ENCODE measurements at places on chromosomes 12 and 14. TPM values are rescaled to one million over a fixed set of nuclear protein-coding genes. Genes with fewer than 3 reads are reported as not detected.
A peak's percentile ranks its signal among the peaks of the same experiment; 100 is the strongest.

DNA sequence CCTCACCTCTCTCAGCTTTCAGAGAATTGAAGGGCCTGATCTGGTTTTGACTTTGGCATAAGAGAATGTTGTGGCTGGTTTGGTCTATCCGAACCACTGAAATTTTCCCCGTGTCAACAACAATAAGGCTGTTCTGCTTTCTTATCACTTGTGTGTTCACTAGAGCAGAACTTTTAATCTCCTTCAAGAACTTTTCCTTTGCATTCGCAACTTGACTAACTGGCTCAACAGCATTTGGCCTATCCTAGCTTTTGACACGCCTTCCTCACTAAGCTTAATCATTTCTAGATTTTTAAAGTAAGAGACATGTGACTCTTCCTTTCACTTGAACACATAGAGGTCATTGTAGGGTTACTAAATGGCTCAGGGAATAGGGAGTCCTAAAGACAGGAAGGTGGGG is 25.9 kb upstream of the EDDM3A start:
- no peak for DNase-seq

DNA sequence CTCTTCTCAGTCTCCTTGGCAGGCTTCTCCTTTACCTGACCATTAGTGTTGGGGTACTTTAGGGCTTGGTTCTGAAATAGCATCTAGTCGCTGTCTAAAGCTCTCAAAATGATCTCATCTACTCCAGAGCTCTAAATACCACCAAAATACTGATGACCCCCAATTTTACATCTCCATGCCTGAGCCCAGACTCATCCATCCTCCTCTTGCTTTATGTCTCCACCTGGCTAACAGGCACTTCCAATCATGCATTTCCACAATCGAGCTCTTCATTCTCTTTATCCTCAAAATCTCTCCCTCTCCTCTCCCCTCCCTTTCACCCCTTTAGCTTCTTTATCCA is 40.5 kb upstream of the PTGR2 start:
- no peak for DNase-seq

GRCh38 chr12:54364413-54364812 is at the start of gene GPR84:
Gene GPR84, minus strand, starts transcription at chr12:54364486. Its CDS starts 635 bp downstream, at chr12:54363851.
- peak; percentile 46 for DNase-seq

GRCh38 chr12:22691319-22691718 is 66.3 kb downstream of the ETNK1 start:
- no peak for DNase-seq

GRCh38 chr12:61713121-61713520 is 547.1 kb upstream of the USP15 start:
- DNase-seq, result no peak

GRCh38 chr14:89603938-89604480 is 187.0 kb upstream of the FOXN3 start:
- DNase-seq, result no peak

- DNase-seq, result no peak
Observed at GRCh38 chr14:75371297-75371696, 56.5 kb upstream of the JDP2 start.

DNA sequence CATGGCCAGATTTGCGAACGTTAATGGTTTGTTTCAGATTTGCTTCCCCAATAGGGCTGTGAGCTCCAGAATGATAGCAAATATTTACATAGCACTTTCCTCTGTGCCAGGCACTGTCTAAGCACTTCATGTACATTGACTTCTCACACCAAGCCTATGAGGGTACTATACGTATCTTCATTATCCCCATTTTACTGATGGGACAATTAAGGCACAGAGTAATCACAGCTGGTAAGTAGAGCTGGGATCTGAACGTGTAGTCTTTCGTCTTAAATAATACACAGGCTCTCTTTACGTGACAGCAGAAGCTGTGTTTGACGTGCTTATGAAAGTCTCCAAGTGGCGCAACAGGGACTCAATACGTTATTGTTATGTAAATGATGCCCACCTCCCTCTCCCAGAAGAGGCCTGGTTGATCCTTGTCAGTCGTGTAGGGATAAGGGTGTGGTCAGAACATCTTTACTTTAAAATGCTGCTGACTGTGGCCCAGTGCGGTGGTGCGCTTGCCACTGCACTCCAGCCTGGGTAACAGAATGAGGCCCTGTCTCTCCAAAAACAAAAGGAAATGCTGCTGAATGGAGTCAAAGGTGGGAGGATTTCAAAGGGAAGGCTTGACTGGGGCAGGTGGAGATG is 66.3 kb upstream of the TCL1B start:
- DNase-seq, result no peak

- DNase-seq, result no peak
Observed at GRCh38 chr12:31201382-31201781, 124.6 kb downstream of the SINHCAF start.

GRCh38 chr12:127293507-127294310 is 973.3 kb upstream of the TMEM132C start:
- peak; percentile 2 for DNase-seq

DNA sequence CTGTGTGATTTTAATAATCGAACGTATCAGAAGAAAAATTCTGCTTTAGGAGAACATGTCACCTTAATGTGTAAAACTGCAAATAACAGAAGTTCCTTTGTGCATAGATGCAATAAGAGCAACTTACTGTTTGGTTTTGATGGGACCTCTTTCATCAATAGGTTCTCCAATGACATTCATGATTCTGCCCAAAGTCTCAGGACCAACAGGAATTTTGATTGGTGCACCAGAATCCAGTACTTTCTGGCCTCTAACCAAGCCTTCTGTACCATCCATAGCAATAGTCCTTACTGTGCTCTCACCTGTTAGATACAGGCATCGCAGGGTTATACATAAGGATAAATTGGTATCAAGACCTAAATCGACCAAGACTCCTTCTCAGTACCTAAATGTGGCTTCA is 1.1 kb downstream of the ATP5F1B start:
- DNase-seq, result no peak

DNA sequence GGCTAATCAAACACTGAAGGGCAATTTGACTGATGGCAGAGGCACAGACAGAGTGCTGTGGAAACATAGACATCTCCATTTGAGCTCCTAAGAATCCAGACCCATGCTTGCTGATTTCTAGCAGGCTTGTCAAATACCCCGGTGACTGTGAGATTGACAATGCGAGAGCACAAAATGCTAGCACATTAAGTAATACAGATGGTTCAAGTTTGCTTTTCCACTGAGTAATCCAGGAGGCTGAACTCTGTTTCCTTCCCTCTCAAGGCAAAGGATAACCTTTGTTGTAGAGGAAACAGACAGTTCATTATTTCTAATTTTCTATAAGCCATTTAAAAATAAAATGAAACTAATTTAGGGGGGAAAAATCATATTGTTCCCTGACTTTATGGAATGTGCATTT is 256.5 kb upstream of the CRY1 start:
- no peak for DNase-seq

GRCh38 chr12:88958946-88959345 is 378.7 kb upstream of the KITLG start:
- no peak for DNase-seq

- peak; percentile 54 for DNase-seq
Observed at GRCh38 chr12:25249931-25250738, 594 bp downstream of the KRAS start.

DNA sequence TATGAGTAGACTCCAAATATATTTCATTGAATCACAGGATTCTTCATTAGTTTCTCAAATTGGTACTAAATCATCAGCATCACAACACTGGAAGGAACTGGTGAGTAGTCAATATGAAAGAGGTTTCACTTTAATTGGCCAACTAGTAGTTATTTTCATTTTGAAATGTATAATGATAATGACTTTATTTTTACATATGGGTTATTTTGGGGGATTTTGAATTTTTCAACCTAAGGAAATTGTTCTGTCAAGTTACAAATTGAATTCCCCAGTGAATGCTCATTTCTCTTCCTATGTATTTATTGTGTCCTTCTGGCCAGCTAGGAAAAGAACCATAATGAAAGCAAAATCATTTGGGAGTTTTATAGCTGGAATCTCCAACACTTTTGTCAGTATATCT is 174.2 kb upstream of the ATP2B1 start:
- no peak for DNase-seq

GRCh38 chr12:112938751-112939150 is 477 bp downstream of the OAS3 start:
- no peak for DNase-seq

- peak; percentile 10 for DNase-seq
Observed at GRCh38 chr14:34722723-34723545, 8.5 kb upstream of the CFL2 start.

DNA sequence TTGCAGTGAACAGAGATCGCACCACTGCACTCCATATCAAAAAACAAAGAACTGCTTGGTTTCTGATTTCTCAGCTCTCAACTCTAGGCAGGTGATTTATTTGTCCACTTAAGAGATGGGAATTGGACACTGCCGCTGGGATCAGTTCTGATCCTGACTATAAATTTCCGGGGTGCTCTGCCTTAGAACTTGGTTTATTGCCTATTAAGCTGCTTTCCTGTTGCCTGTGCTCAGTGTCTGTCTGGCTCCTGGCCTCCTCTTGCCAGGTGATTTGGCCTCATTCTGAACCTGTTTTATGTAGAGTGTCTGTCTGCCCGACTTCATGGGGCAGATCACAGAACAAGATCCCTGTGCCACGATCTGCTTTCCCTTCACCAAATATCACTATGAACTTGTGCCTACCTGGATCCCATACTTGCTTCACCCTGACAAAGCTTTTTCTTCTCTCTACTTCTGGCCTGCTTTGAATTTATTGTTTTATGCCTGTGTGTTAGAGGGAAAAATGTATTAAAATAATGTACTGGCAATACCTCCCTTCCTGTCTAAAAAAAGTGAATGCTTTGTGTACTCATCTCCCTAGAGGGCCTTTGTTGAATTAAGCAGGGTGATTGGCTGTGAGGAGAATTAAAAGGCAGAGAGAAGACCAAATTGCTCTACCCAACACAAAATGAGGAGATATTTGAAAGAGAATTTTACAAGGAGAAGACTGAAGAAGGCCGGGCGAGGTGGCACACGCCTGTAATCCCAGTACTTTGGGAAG is 27.6 kb downstream of the CDKN1B start:
- no peak for DNase-seq

DNA sequence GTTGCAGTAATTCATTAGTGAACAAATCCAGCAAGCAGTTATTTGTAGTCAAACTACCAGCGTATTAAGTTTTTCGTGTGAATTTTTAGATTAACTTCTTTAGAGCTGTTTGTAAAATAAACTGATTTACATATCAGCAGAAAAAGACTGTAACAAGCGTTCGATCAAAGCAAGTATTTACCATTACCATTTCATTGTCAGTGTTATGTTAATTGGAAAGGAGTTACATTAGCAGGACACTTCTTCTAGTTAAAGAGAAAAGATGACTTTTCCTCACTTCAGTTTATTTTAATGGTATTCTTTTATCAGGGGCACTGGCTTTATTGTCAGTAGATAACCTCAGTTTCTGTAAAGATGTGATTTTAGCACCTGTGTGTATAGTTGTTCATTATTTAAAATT is 151.1 kb upstream of the AEBP2 start:
- DNase-seq, result no peak

DNA sequence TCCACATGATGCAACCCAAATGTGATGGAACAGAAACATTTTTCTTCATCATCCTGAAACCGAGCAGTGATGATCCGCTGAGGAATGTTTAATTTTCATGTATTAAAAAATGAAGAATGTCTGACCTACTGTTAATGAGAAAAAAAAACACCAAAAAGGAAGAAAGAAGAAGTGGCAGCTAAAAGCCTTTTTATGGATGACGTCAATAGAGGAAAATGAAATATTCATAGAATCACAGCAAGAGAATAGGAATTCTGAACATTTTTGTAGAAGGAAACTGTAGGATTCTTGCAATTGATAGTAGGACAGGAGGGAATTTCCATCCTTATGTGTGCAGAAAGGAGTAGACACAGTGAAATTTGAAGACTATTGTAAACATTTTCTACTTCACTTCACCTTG is 112.9 kb downstream of the PRKCH start:
- DNase-seq, result no peak

DNA sequence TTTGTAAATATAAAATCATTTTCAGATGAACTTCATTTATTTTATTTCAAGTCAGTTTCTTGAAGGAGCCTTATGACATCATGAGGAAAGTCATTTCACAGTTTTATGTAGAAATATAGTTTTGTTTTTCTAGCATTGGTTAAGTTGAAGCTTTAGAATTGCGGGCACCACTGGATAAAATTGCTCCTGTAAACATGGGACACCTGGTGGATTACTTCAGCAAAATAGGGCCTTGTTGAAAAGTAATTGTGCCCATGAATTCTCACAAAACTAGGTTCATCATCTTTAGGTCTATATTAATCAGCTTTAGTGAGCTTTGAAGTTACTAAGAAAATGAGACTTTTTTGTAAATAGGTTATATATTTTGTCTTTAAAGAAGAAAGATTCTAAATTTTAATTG is 25.3 kb downstream of the CNTN1 start:
- DNase-seq, result no peak

DNA sequence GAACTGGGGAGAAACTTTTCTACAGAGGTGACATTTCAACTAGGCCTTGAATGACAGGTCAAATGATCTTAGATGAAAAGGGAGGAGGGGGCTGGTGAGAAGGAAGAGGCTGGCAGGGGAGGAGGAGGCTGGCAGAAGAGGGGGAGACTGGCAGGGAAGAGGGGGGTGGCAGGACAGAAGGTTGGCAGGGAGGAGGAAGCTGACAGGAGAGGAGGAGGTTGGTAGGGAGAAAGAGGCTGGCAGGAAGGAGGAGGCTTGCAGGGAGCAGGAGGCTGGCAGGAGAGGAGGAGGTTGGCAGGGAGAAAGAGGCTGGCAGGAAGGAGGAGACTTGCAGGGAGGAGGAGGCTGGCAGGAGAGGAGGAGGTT is 63.4 kb upstream of the PPP4R3A start:
- DNase-seq, result no peak

GRCh38 chr12:84874125-84874824 is 38.3 kb downstream of the SLC6A15 start:
- DNase-seq, result no peak

- no peak for DNase-seq
Observed at GRCh38 chr12:57340104-57340503, 89.1 kb upstream of the STAC3 start.

The PDE3A gene
- total RNA-seq, result not detected

The GPR84 gene
- total RNA-seq, result 2.3 TPM

The NFATC4 gene
- not detected for total RNA-seq

The RPL36AL gene
- total RNA-seq, result 224 TPM

The LRFN5 gene
- not detected for total RNA-seq

The FAM90A1 gene
- 0.36 TPM for total RNA-seq

The CBLN3 gene
- total RNA-seq, result 5.5 TPM

The SLC6A15 gene
- not detected for total RNA-seq

The TAS2R50 gene
- 1.7 TPM for total RNA-seq

The NID2 gene
- 0.34 TPM for total RNA-seq

The GUCY2C gene
- not detected for total RNA-seq

The ASCL1 gene
- 0.08 TPM for total RNA-seq

The CFAP251 gene
- 0.65 TPM for total RNA-seq

The BEST3 gene
- not detected for total RNA-seq
